ENCODE measurements at places on chromosomes 2 and 18. TPM values are rescaled to one million over a fixed set of nuclear protein-coding genes. Genes with fewer than 3 reads are reported as not detected.

The ANKRD30BL gene
- not detected for total RNA-seq

The TXNDC2 gene
- total RNA-seq, result 0.10 TPM

The SCN7A gene
- under 0.01 TPM for total RNA-seq

The MYOM1 gene
- total RNA-seq, result 0.94 TPM

The CASP10 gene
- total RNA-seq, result 29.7 TPM

The DCDC2C gene
- total RNA-seq, result not detected

The ATP6V1C2 gene
- total RNA-seq, result not detected

The BIN1 gene
- 43.9 TPM for total RNA-seq

The CCDC121 gene
- 0.84 TPM for total RNA-seq

The KCNF1 gene
- not detected for total RNA-seq

The MAPRE3 gene
- 0.42 TPM for total RNA-seq

The COPS7B gene
- total RNA-seq, result 13.6 TPM

The NEU4 gene
- 8.5 TPM for total RNA-seq

The EVA1A gene
- total RNA-seq, result 0.84 TPM

The NOSTRIN gene
- total RNA-seq, result 2.0 TPM

The FHOD3 gene
- total RNA-seq, result not detected

The PSMD14 gene
- total RNA-seq, result 34.2 TPM

The HMSD gene
- total RNA-seq, result not detected

The PJVK gene
- 1.2 TPM for total RNA-seq

The PSMA8 gene
- 0.42 TPM for total RNA-seq

The DPP4 gene
- 22.6 TPM for total RNA-seq

The SCG2 gene
- 0.42 TPM for total RNA-seq

The SERPINB3 gene
- not detected for total RNA-seq

The ARID5A gene
- 191 TPM for total RNA-seq

The TMEM17 gene
- 0.21 TPM for total RNA-seq

The COL6A3 gene
- total RNA-seq, result 0.52 TPM

The OR6B2 gene
- not detected for total RNA-seq

The FHL2 gene
- 2.2 TPM for total RNA-seq

The HOXD3 gene
- total RNA-seq, result not detected

The GALNT14 gene
- total RNA-seq, result 0.31 TPM

The SKA1 gene
- 0.73 TPM for total RNA-seq

The LOXHD1 gene
- total RNA-seq, result 0.63 TPM

The ABCB11 gene
- total RNA-seq, result 0.42 TPM

The TEKT4 gene
- not detected for total RNA-seq

The C2orf66 gene
- total RNA-seq, result not detected

The DOK6 gene
- 2.2 TPM for total RNA-seq

The LGALSL gene
- 11.6 TPM for total RNA-seq

The ADCYAP1 gene
- not detected for total RNA-seq

The ZNF385B gene
- total RNA-seq, result not detected

The COBLL1 gene
- 26.4 TPM for total RNA-seq

The AGXT gene
- not detected for total RNA-seq

The CNTNAP5 gene
- not detected for total RNA-seq

The TUBA3E gene
- not detected for total RNA-seq

The GAD1 gene
- total RNA-seq, result not detected

The CFAP65 gene
- total RNA-seq, result 0.10 TPM

The ERICH2 gene
- not detected for total RNA-seq

The PLGLB2 gene
- total RNA-seq, result 0.52 TPM

The NMS gene
- not detected for total RNA-seq

The KCNK3 gene
- 0.21 TPM for total RNA-seq

The PID1 gene
- total RNA-seq, result 8.4 TPM
